ENCODE measurements at places on chromosomes 1 and 21.

- DNase-seq: no peak
Measured at GRCh38 chr1:1259119-1259488, 12.6 kb upstream of the C1QTNF12 start.

GRCh38 chr1:68470388-68470970 is 20.7 kb upstream of the RPE65 start:
- DNase-seq: no peak

- DNase-seq: no peak
Measured at GRCh38 chr1:47703981-47704596, 266.2 kb downstream of the FOXD2 start.

- DNase-seq: no peak
Measured at GRCh38 chr1:12184008-12184681, 17.4 kb downstream of the TNFRSF1B start.

GRCh38 chr1:4170548-4171340 is 270.7 kb upstream of the C1orf174 start:
- DNase-seq: no peak

- DNase-seq: no peak
Measured at GRCh38 chr1:176754676-176755075, 291.7 kb downstream of the PAPPA2 start.

DNA sequence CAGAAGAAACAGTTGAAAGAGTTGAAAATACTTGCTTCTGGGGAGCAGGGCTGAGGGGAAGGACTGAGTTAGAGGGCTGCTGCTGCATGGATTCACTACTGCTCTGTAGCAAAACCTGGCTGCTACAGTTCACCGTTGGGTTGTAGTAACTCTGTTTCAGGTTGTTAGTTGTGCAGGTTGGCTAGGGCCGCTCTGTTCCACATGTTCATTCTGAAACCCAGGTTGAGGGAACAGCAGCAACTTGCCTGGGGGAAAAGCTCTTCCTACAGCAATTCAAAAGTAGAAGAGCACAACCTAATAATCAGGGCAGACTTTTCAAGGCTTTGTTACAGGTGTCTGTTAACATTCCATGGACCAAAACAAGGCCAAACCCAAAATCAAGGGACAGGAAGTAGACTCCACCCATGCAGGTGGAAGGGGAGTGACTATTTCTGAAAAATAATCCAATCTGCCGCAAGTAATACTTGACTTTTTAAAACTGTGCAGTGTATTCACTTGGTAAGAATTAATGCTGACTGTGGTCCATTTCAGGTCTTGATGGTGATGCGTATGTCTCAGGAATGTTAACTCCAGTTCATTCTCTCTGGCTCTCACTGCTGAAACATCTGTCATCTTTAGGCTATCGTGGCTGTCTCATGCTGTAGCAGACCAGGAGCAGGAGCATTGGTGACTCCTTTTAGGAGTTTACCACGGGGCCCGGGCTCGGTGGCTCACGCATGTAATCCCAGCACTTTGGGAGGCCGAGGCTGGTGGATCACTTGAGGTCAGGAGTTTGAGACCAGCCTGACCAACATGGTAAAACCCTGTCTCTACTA is 5.1 kb upstream of the PARK7 start:
- no peak for DNase-seq

GRCh38 chr1:227901239-227901905 is 46.4 kb downstream of the WNT9A start:
- no peak for DNase-seq

DNA sequence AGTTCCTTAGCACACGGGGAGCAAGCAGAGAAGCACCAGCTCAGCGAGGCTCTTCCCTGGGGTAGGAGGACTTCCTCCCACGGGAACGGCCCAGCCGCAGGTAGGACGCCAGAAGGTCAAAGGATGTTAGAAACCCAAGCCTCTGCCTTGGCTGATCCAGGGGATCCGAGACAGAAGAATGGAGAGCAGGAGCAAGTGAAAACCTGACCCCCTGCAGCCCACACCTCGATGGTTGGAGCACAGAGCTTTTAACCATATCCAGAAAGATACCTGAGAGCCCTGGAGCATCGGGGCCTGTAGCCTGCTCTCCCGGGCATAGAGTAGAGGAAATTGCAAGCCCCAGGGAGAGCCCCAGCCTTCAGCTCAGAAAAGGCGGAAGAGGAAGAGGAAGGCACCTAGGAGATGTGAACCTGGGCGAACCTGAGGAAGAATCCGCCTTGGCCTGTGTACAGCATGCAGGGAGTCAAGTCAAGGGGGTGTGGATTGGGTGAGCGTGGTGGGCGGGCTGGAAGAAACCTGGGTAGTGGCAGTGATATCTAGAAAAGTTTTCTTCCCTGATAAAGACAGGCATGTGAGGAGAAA is 76.3 kb downstream of the PSMG1 start:
- DNase-seq: no peak

DNA sequence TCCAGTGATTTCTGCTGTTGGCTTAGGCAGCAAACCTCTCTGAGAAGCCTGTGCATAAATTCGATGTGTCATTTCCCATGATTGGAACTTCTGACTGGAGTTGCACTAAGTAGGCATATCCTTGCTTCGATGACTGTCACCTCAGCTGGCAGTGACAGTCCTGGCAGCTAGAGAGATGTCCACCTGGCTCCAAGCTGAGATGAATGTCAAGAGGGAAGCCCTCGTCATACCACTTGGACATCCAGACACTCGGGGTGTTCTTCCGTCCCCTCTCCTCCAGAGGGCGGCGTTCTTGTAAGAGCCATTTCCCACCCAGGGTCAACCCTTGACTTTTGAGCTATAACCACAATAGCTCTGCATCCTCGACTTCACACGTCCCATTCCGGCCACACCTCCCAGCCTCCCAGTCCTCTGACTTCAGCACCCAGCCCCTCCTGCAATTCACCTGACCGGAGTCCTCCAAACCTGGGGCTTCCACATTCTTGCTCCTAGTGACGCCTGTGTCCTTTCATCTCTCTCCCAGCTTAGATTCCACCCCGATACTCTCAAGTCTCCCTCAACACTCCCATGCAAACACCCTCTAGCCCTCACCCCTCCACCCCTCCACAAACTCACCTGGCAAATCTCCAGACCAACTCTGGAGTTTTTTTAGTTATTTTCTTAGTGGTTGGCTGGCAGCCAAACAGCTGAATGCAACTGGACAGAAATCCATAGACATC is 17.3 kb downstream of the CA6 start:
- no peak for DNase-seq

- DNase-seq: no peak
Measured at GRCh38 chr1:54425152-54425584, 19.0 kb upstream of the SSBP3 start.

DNA sequence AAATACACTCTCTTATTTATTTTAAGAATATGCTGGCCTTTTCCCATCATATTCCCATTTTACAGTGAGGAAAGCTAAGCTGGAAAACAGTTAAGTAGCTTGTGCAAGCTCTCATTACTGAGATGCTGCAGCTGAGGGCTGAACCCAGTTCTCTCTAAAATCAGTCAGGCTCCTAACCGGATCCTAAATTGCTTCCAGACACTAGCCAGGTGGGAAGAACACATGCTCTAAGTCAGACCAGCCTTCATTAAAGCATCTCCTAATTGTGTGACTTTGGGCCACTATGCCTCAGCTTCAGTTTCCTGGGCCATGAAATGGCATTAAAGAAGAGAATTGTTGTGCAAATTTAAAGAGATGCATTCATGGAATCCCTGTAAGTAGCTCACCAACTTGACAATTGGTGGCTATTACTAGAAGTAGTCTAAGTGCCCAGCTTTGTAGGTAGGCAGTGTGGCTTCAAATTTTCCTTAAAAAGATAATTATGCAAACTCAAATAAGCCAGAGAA is 228.4 kb downstream of the DAB1 start:
- DNase-seq: no peak

GRCh38 chr1:154174654-154175053 is 17.2 kb downstream of the TPM3 start:
- no peak for DNase-seq

GRCh38 chr1:26728645-26729044 is 32.8 kb downstream of the ARID1A start:
- no peak for DNase-seq

GRCh38 chr1:41677620-41678019 is 193.1 kb upstream of the EDN2 start:
- no peak for DNase-seq

DNA sequence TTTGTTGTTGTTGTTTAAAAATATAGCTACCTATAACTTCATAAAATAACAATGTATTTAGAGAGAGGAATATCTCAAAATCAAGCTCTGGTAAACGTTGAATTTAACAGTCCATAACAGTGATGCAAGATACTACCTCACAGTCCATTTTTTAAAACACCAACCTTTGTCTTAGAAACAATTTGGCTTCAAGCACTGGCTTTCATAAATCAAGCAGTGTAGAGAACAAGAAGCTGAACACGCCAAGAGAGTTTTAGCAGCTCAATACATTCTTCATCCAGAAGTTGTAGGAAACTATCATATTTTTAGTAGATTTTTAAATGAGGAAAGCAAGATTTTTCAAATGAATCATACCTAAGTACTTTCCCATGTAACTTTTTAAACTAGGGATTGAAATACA is 334.3 kb upstream of the ADAMTS5 start:
- no peak for DNase-seq

- no peak for DNase-seq
Measured at GRCh38 chr1:183609759-183610452, 19.6 kb upstream of the NCF2 start.

- DNase-seq: no peak
Measured at GRCh38 chr1:188941986-188942385, 1535.7 kb downstream of the BRINP3 start.

- DNase-seq: no peak
Measured at GRCh38 chr1:116513956-116514355, 56.9 kb downstream of the CD58 start.
